CD8-positive, alpha-beta memory T cell (primary cell): ENCODE measurements at places on chromosomes 5 and 9. TPM values are rescaled to one million over a fixed set of nuclear protein-coding genes. Genes with fewer than 3 reads are reported as not detected.

DNA sequence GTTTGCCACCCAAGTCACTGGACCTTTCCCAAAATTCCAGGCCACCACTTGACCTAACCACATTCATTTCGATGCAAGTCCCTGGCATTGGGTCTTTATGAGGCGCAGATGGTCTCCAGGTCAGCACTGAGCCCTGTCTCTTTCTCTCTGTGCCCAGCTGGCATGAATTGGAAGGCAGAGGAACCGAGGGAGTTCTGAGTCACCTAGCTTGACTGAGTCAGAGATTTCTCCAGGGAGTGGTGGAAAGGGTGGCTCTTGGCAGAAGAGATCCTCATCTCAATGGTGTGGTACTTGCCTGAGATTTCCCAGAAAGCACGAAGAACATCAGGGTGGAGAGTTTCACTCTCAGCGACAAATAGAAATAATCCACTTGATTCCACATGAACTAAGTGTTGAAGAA lies 43.8 kb downstream of the WDR36 start:
- no peak for DNase-seq

DNA sequence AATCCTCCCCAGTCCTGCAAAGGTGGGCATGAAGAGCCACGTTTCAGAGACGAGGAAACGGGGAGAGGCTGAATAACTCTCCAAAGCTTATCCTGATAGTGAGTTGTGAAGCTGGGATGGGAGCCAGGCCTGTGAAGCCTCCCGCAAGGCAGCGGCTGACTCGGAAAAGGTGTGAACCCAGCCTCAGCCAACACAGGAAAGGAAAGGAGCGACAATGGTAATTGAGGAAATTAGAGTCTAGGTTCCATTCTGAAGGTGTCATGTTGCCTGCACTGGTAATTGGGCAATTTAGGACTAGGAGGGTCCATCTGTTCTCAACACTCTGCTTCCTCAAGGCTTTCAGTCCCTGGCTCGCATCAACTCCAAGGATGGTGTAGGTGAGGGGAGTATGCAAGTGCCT lies 83.4 kb downstream of the LIFR start:
- no peak for DNase-seq

DNA sequence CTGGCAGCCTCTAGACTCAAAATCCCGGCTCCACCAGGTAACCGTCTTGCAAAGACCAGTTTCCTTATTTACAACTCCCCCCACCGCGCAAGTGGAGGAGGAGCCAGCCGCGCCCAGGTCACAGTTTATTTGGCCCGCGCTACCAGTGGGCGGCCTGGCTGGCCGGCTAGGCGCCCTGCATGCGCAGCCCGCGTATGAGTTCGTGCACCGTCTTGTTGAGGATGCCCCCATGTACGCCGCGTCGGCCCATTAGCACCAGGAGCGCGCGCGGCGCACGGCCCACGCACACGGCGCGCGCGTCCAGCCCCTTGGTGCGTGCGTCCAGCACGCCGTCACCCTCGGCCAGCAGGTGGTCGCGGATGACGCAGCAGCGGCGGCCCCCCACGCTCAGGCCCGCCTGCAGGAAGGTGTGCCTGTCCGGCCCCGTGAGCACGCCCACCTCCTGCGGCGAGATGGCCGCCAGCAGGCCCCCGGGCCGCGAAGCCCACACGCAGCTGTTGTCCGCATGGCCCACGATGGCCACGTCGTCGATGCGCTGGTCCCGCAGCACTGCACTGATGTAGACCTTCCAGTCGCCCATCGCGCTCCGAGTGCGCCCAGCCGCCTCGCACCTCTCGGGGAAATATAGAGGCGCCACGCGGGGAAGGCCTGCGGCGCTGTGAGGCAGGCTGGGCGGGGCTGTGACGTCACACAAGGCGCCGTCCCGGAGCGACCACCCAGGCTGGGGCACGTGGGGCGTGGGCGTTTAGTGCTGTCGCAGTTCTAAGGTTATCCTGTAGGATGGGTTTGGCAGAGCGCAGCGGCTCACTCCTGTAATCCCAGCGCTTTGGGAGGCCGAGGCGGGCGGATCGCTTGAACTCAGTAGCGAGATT lies at the start of gene PFN3:
TSS of gene PFN3 (minus strand) at position 665 of the 872 bp plus-strand sequence. CDS start at position 580, 85 bp downstream.
- no peak for DNase-seq

DNA sequence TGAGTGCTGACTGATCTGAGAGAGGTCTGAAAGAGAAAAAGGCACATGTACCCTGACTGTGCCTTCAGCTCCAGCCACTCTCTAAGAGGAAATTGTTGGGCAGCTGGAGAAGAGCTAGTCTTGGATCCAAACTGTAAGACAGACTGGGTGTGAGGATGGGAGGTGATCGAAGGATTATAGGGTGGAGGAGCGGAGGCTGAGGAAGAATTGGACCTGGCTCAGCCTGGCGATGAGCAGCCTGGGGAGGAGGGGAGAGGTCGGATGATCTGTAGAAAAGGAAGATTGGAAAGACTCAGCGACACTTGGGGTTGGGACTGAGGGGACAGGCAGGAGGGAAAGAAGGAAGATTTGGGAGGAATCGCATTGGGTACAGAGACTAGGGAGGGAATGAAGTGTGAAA lies 98.6 kb upstream of the SLC25A48 start:
- no peak for DNase-seq

FIBCD1 gene
- polyA plus RNA-seq, result not detected

ALDH1A1 gene
- not detected for polyA plus RNA-seq

GRCh38 chr5:5181650-5182324 lies 41.7 kb downstream of the ADAMTS16 start:
- no peak for DNase-seq

STKLD1 gene
- polyA plus RNA-seq, result 0.75 TPM

DNA sequence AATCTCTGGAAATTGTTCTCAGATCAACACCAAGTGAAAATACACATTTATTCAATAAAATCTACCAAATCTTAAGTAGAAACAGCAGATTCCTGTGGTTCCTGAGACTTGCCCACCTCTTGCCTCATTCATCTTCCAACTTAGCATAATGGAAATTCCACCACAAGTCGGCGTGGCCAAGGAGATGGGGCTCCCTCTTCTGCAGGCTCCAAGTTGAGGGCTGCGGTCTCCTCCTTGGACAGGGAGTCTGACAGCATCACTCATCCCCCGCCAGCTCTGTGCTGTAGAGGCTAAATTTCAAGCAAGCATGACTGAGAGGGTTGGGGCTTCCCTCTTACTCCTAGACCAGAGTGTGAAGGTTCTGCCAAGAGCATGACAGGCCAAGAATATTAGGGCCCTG lies 273.7 kb downstream of the DIRAS2 start:
- DNase-seq, result no peak

KCNIP1 gene
- not detected for polyA plus RNA-seq

- DNase-seq, result no peak
Measured at GRCh38 chr5:145553177-145553576, 282.0 kb downstream of the PRELID2 start.

FREM1 gene
- not detected for polyA plus RNA-seq

- no peak for DNase-seq
Measured at GRCh38 chr9:3040761-3041160, 196.9 kb upstream of the PUM3 start.

- no peak for DNase-seq
Measured at GRCh38 chr5:179430193-179431175, 85.2 kb upstream of the ADAMTS2 start.

C9orf50 gene
- polyA plus RNA-seq, result not detected

DNA sequence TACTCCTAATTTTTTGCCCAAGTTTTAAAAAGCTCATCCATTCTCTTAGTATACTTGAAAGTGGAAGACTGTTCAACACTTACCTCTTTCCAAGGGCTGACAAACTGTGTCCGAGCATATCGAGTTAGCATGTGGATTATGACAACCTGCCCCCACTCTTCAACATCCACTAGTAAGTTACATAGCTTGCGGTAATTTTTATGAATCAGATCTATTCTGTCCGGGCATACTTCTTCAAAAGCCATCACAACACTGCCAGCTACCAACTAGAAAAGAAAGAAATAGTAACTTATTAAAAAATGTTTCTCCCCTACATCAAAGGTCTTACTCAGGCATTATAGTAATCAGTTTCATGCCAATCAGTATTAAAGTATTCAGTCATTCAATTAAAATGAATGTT lies 78.5 kb downstream of the AP3B1 start:
- DNase-seq, result no peak

DNA sequence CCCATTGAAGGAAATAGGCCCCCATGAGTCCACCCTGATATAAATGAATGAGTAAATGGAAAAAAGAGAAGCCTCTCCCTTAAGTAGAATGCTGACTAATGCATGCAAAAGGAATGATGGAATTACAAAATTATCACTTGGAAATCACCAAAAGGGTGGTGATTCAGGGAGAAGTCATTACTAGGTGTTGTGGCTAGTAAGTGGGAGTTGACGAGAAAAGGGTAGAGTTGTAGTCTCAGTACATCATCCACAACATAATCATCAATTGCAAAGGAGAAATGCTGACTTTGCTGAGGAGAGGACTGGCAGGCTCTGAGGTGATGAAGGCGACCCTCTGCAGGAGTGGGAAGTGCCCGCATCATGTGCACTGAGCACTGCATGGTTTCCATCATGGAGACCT lies 201.5 kb upstream of the S1PR3 start:
- no peak for DNase-seq

DNA sequence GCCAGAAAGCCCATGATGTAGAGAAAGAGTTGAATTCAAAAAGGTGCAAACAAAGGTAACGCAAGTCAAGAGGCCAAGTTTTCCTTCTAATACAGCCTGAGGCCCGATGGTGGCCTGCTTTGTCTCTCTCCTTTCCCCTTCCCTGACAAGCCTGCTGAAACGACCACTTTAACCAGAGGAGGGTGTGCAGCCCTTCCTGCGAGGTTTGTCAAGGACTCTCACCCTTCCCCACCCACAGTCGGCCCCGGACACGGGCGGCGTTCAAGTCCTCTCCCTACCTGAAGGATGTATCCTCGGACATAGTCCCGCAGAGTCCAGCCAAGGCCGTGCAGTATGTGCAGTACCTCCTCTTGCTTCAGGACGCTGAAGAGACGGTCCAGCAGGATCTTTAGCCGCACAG lies 318.2 kb downstream of the BNC2 start:
- DNase-seq, result no peak
